GDM1 (cell line): ENCODE measurements at places on chromosomes 4 and X.

DNA sequence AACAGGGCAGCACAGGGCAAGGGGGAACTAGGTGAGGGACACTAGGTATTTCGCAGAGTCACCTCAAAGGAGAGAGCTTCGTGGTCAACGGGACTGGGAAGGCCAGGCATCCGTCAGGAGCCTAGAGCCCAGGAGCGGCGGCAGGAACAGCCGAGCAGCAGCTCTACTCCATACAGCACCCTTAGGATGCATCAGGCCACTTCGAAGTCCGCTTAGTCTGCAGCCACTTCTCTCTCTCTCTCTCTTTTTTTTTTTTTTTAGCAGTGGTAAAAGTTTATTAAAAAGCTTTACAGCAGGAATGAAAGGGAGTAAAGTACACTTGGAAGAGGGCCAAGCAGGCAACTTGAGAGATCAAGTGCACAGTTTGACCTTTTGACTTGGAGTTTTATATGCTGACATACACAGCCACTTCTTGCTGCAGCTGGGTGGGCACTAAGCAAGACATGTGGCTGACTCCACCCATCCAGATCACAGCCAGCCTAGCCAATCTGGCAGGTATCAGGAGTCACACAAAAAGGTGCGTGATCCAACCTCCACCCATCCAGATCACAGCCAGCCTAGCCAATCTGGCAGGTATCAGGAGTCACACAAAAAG is 209.7 kb upstream of the RADX start:
- DNase-seq, result no peak

DNA sequence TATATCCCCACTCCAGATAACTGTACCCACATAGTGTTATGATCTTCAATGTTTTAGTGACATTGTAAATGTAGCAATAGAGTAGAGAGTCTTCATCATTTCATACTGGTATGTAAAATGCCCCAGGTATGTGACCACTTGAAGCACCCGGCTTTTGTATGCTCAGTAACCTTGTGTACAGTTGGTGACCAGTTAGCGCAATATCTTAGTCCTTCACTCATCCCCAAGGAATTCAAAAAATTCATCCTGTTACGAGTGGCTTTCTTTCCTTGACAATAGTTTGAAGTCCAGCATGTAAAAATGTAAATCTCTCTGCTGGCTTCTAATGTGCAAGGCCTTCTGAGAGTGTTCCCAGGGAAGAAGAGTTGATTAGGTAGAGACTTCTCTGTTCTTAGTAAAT is 145.6 kb downstream of the ARX start:
- DNase-seq, result no peak

DNA sequence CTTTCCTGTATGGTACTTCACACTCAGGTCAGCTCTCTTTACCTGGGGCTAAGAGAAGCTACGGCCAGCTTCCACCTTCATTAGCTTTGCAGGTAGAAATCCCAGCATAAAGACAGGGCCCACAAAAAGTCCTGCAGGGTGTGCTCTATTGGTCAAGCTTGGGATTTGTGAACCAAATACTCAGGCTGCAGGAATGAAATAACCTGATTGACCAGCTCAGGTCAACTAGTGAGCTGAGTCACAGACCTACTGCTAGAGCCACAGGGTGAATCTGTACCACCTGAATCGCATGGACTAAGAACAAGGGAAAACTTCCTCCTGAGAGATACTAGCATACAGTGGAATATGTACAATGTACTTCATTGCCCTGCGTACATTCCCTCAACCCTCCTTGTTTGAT is 172.2 kb downstream of the HHIP start:
- no peak for DNase-seq

DNA sequence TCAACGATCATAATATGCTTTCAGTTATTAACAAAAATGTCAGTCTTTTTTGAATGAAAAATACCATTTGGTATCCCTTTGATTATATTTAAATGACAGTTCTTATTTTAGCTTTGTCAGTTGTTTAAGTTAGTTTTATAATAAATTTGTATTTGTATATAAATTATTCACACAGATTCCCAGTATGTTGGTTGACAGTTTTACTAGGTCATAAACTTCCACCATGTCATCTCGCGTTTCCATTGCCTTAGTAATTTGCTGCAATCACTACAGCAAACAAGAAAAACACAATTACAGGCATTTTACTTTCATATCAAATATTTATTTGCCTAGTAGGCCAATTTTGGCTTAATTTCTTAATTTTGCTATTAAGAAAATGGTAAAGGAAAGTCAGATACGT is 109.6 kb upstream of the ANK2 start:
- DNase-seq, result no peak

DNA sequence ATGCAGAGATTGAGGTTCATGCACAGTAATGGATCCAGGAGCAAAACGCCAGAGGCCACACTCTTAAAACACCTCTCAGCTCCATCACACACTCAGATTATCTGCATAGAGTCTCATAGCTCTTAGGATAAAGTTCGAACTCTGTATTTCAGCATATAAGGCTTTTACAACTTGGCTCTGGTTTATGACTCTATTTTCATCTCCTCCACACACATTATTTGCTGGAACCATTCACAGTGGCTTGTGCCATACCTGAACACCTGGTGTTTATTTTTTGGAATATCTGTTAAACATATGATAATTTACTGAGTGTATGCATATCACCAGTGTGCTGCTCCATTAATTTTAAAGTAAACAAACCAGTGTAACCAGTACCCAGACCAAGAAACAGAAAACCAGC is 27.2 kb downstream of the RASL11B start:
- no peak for DNase-seq

DNA sequence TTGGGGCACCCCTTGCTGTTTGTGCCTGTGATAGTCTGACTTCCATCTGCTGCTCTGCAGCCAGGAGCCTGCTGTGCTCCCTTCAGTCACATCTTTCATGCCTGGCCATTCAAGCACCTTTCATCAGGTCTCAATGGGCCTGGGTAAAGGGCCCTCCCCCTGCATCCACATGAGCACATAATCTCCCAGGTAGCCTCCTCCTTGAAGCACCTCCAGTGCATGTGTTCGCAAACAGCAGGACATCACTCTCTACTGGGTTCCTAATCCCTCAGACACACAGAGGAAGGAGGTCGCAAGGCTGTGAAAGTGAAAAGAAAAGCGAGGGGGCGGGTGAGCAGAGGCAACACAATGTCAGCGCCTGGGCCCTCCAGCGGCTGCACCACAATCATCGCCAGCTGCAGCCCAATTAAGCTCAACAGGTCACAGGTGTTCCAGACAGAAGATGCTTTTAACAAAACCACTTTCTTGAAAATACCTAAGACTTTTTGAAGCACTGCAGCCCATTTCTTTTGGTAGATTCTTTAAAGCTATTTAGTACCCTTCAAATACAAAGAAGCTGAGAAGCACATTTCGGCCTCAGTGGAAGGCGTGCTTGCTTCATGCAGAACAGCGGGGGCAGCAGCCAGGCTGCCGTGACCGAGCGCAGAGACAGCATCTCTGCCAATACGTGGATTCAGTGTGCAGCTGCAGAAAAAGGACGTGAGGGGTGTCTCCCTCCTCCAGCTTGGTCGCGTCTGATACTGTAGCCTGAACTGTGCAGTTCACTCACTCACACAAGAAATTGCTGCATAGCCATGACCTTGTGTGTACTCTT is 92.2 kb upstream of the SPRY1 start:
- DNase-seq, result no peak

DNA sequence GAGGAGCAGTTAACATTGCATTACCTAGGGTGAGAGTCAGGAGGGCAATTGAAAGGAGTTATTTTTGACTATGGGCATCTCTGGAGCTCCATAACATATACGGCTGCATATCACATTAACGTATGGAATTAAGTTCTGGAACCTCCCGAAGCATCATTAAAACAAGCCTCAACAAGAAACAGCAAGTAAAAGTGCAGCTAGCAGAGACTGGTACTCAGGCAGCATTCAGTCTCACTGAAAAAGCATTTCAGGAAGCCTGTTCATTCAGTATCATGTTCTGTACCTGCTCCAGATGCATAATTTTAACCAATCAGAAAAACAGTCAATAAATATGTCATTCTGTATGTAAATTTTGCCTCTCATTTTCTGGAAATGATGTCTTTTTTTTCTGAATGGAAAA is 299.6 kb downstream of the EPHA5 start:
- DNase-seq, result no peak

DNA sequence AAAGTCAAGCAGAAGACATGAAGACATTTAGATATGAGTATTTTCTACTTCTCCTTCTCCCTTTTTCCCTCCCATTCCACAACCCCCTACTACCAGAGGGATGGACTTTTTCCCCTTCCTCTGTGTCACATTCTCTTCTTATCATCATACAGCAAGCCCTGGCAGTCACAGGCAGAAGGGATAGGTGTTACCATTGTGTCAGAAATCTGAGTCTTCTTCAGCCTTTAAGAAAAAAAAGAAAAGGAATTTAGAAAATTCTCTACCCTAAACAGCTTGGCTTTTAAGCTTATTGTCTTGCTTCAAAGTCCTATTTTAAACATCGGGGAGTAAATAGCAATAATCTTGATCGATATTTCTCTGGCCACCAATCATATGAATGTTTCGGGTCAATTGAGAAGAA is 30.9 kb upstream of the ADH1C start:
- DNase-seq, result no peak

DNA sequence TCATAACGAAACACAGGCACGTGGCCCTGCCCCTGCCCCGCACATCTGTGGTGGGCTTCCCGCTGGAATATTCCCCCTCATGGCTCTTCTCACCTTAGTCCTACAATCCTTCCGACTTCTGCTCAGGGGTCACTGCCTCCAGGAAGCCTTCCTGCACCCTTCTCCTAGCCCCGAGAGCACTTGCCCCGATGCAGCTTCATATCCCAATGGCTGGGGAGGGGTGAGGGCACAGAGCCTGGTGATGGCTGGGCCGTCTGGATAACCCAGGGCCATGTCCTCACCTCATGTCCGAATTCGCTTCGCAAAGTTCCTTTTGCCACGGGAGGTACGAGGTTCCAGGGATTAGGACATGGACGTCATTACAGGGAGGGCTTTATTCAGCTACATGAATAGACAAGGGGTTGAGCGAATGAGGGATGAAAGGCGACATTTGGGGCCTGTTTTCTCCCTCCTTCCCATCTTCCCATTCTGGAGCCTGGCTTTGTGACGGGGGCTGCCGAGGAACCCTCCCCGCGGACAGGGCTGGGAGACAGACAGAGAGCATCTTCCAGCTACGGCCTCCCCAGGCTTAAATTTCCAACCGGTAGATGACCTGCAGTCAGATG is 35.5 kb upstream of the HMX1 start:
- no peak for DNase-seq
